T-cell (primary cell): ENCODE measurements at places on chromosomes 2 and 18. TPM values are rescaled to one million over a fixed set of nuclear protein-coding genes. Genes with fewer than 3 reads are reported as not detected.

GRCh38 chr2:96164459-96165184 is 19.4 kb upstream of the DUSP2 start:
- peak; percentile 62 for DNase-seq

DNA sequence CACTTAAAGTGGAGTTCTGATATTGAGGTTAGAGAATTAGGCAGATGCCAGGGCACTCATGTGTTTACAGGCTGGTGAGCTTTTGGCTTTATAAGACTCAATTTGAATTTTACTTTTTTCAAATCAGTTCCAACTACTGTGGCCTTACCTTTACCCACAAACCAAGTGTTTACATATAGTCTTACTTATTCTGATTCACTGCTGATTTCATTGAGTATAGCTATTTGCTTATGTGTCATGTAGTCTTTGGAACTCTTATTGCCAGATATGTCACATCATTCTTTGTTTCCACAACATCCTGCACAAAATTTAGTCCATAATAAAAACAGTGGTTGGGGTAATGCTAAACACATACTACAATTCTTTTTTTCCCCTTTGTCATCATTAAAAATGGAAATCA is 96.5 kb downstream of the XIRP2 start:
- DNase-seq: no peak

DNA sequence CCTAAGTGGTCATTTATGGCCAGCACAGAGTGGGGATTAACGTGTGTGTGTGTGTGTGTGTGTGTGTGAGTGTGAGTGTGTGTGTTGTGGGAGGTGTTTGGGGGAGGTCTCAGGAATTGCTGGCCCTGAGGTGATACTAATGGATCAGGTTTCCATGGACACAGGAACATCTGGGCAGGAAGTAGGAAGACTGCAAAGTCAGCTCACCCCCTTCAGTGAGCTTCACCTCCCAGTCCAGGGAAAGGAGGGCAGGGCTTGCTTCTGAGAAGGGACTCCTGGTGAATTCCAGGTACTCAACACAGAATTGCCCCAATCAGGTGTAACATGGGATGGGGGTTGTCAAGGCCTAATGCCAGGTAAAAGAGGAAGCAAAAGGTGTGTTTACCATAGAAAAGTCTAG is 30.3 kb upstream of the IL1R1 start:
- no peak for DNase-seq

The SIX2 gene
- not detected for total RNA-seq
